ENCODE measurements at places on chromosomes 2 and 18.

GRCh38 chr18:2917259-2918047 is 70.6 kb downstream of the EMILIN2 start:
- DNase-seq = no peak

DNA sequence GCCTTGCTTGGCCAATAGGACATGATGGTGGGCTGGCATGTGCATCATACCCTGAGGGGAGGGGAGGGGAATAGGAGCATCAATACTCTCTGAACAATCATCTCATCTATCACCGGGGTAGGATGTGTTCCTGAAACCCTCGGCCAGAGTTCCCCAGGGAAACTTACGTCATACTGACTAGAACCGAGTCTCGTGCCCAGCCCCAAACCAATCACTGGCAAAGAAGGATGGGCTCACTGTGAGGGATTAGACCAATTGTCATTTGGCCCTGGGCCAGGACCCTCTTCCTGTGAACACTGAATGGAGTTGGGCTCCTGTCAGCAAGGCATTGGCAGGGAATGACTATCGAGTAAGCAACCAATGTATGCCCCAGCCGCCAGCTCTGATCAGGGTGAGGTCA is 261.5 kb downstream of the MYCN start:
- no peak for DNase-seq

GRCh38 chr2:70140791-70141211 is 50.0 kb downstream of the C2orf42 start:
- no peak for DNase-seq

DNA sequence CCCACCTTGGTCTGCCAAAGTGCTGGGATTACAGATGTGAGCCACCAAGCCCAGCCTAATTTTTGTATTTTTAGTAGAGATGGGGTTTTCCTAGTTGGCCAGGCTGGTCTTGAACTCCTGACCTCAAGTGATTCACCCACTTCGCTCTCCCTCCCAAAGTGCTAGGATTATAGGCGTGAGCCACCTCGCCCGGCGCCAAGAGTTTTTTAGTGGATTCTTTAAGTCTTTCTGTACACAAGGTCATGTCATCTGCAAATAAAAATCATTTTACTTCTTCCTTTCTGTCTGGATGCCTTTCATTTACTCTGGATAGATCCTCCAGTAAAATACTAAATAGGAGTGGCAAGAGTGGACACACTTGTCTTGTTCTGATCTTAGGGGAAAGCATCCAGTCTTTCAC is 61.7 kb downstream of the KCMF1 start:
- DNase-seq = no peak

- no peak for DNase-seq
These were observed 80.2 kb upstream of the COL3A1 start for GRCh38 chr2:188893972-188894371.

Data from T-helper 17 cell (primary cell).